ENCODE measurements at places on chromosomes 16 and 17.
A peak's percentile ranks its signal among the peaks of the same experiment; 100 is the strongest.

GRCh38 chr17:39011907-39012468, 44.8 kb upstream of the FBXO47 start:
- DNase-seq = no peak

DNA sequence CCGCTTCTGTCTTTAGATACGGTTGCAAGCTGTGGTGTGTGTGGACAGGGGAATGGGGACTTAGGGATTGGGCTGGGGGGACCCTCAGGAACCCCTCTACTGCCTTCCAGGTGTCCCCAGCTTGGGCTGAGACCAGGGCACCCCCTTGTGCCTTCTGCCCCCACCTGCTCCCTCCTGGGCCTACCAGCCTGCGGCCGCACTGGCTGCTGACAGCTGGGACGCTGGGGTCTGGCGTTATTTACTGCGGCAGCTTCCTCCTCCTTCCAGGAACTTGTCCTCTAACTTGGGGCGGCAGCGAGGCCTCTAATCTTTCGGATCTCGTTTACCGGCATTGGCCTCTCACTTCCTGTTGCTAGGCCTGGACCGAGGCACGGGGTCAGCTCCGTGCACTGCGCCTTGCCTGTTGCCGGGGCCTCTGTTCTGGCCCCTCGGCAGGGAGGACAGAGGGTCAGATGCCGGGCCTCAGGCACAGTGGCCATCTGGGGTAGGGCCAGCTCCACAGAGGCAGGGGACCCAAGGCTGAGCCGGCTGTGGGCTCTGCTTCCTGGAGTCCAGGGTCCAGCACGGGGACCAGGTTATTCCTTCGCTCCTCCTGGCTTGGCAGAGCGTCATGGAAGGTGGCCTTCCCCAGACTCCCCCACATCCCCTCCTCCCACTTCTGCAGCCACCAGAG, 31.8 kb downstream of the TMEM235 start:
- DNase-seq = no peak

GRCh38 chr17:31031841-31032240, 61.0 kb downstream of the RNF135 start:
- no peak for DNase-seq

GRCh38 chr16:560204-560700, at the start of gene PRR35:
Gene PRR35 (plus strand): TSS chr16:560394. CDS start chr16:563295, 2,901 bp downstream.
- DNase-seq = no peak

DNA sequence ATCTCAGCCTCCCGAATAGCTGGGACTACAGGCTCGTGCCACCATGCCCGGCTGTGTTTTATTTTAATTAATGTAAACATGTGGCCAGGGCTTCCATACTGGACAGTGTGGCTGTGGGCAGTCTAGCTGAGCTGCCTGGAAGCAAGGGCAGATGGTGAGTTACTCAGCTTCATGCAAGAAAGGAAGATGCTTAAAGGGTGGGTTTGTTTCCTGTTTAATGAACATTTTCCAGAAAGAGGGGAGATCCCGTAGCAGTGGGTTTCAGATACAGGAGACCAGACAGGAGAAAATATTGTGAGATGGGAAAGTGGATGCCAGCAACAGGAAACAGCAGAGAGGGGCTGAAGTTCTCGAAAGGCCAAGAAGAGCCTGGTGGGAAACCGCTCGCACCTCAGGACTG, 7.3 kb downstream of the MAPK8IP3 start:
- DNase-seq = no peak

DNA sequence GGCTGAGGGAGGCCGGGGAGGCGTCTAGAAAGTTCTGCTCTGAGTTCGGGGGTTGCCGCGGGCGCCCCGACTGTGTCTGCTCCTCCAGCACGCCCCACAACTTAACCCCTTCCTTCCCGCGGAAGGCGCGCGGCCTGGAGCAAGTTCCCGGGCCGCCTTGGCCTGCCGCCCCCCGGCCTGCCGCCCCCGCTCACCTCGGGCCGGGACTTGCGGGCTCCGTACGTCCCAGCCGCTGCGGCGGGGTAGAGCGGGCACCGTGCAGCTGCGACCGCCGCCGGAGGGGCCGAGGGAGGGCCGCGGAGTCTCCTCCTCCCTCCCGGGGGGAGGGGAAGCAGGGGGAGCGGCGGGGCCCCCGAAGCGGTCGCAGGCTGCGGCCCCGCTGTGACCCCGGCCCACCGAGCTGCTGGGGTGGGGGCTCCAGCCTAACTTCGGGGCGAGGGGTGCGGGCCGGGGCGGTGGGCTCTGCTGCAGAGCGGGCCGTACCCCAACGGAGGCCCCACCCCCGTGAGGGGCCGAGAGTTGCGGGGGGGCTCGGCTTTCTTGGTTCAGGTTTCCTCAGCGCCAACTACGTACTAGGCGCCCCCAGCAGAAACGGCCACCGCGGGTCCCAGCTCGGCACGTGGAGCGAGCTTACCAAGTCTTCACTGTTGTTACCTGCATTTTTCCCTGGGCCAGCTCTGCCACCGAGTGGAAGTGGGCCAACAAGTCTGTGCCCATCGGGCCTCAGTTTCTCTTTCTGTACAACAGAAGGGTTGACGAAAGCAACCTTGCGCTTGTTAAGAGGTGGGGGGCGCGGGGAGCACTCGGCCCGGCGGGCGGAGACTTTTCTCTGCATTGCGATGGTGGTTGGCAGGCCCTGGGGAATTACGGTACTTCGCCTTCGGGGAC, at the start of gene CCDC102A:
CCDC102A (minus strand) TSS at position 266 of the 888 bp plus-strand sequence. CDS start 7,394 bp downstream, outside the sequence.
- no peak for DNase-seq

DNA sequence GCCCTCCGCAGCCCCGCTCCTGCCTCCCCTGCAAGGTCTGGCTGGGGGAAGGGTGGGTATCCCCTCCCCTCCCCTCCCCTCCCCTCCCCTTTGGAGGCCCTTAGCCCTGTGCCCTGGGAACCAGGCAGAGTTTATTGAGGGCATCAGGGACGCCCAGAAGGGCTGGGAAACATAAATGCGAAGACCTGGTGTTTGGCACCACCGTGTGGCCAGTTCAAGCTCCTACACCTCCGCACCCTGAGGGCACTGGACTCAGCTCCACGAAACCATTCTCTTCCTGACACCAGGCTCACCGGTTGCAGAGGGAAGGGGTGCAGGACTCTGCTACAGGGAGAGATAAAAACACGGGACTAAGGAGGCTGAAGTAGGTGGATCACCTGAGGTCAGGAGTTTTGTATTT, 1.0 kb upstream of the AIPL1 start:
- peak; percentile 59 for DNase-seq

GRCh38 chr16:30376461-30376902, 1.9 kb downstream of the MYL11 start:
- DNase-seq = no peak

DNA sequence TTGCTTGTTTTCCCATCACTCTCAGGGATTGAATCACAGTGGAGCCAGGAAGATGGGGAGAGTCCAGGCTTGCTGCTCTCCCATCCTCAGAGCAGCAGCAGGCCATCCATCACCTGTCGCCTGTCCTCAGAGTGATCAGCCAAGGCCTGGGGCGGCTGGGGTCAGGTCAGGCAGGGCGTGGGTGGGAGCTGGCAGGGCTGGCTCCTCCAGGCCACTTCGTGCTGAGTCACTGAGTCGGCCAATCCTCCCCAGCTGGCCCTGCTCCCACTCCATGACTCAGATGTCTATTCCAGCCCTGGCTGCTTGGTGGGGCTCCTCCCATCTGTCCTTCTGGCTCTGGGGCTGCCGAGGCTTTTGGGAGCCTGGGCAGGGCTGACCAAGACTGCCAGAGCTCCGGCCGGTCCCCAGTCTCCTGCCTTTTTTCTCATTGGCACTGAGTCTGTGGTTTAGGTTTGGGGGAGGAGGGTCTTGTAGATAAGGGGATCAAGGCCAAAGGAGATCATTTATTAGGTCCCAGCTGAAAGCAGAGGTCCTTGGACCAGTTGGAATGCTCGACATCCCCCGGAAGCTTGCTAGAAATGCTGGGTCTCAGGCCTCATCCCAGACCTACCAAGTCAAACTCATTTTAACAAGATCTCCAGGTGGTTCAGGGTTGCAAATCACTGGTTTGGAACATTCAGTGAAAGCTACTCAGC, 72.7 kb downstream of the ABCC1 start:
- DNase-seq = no peak

GRCh38 chr16:49810831-49811230, 45.1 kb downstream of the ZNF423 start:
- DNase-seq = no peak

- no peak for DNase-seq
These were observed 1.8 kb downstream of the NLRP1 start for GRCh38 chr17:5582209-5583185.

DNA sequence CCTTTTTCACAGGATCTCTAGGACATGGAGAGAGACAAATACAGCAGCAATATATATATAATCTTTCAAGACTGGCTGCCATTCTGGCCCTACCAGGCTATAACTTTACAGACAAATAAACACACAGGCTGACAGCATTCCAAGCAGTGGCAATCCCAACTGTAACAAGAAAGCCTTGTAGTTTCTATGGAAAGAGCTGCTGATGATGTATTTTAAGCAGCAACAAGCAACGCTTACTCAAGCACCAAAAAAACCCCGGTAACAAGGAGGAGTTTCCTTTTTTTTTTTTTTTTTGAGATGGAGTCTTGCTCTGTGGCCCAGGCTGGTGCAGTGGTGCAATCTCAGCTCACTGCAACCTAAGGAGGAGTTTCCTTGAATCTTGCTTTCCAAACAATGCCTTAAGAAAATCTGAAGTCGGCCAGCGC, 23.2 kb downstream of the LSM12 start:
- DNase-seq = no peak

- DNase-seq = no peak
These were observed 112.6 kb downstream of the IRF8 start for GRCh38 chr16:86011532-86011931.

DNA sequence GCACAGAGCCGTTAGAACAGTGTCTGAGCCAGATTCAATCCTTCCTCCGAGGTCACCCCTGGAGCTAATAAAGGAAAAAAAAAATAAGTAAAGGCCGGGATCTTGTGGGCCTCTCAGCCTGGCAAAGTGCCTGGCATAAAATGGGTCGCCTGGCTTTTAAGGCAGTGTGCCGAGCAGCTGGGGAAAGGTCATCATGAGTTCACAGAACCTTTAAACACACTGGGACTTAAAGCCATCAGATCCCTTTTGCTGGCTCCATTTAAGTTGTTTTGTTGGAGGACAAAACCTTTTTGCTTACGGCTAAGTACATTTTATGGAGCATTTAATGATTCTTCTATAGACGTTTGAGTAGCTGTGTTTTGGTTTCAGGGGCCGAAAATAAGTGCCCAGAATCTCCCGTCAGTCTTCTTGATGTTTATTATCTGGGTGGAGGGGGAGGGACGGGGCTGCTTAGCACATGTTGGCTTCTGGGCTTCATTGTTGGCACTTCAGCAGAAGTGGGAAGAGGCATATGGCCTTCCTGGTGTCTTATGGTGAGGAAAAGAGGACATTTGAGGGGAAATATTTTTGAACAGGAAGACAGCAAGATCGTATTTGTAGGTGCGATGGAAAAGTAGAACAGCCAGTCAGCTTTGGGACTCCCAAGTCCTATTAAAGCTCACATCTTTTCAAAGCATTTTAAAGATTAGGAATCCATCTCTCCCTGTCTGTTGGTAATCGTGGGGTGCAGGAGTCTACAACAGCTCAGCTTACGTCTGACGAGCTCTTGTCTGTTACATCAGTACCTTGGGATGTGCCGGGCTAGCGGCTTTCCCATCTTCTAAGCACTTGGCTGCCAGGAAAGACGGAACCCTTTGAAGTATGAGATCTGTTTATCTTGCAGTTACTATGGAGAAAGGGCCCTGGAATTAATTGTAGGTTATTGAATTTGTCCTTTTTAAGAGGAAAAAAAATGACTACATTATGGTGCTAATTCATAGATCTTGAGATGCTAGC, 31.1 kb downstream of the RBFOX1 start:
- DNase-seq = no peak

DNA sequence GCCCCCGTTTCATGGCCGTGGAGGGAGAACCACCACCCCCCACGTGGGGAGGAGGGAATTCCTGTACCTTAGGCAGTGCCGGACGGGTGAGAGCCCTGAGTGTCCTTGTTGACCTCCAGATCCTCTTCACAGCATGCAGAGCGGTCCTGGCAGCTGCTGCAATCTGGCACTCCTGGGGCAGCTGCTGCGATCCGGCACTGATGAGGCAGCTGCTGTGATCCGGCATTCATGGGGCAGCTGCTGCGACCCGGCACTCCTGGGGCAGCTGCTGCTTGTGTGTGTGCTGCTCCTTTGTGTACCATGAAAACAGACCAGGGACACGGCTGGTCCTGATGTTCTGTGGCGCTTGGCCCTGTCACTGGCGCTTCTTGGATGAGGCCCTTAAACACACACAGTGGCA, 12.8 kb downstream of the ZNF778 start:
- DNase-seq = no peak

DNA sequence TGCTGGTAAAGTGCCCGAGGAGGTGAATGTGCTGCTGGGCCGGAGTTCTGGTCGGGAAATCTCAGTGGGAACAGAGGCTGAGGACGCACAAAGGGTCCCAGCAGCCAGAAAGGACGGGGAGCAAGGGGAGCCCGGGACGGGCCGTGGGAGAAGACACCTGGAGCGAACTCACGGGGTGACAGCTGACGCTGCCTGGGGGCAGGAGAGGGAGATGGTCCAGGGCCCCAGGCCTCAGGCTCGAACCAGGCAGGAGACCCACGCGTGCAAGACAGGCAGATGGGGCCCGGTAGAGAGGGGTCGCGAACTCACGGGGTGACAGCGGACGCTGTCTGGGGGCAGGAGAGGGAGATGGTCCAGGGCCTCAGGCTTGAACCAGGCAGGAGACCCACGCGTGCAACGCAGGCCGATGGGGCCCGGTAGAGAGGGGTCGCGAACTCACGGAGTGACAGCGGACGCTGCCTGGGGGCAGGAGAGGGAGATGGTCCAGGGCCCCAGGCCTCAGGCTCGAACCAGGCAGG, 72.9 kb downstream of the METRNL start:
- no peak for DNase-seq

GRCh38 chr16:22614271-22614947, 103.7 kb downstream of the NPIPB5 start:
- no peak for DNase-seq

- DNase-seq = no peak
These were observed 176.5 kb downstream of the C16orf78 start for GRCh38 chr16:49550140-49550539.

DNA sequence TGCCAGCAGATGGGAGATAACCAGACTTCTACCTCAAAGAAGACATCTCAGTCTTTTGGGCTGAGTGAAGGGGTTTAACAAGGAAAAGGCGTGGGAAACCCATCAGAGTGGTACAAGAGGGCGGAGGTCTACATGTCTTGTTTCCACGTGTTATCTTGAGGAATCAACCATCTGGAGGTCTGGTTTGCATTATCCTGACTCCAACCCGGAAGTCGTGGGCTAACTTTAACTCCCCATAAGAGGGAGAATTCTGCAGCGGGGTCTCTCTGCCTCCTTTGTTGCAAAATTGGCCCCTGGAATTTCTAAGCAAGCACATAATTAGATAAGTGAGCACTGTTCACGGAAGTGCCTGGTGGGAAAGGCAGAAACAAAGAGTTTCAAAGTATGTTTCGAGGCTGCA, 398.7 kb upstream of the C16orf82 start:
- no peak for DNase-seq

GRCh38 chr17:28530926-28531325, 21.5 kb downstream of the UNC119 start:
- no peak for DNase-seq

Measured in activated CD4-positive, alpha-beta T cell treated with anti-CD3 and anti-CD28 coated beads, Interleukin-2, amount 50 U/mL, for 24 hours (primary cell).